ENCODE measurements at places on chromosomes 13 and 19.

DNA sequence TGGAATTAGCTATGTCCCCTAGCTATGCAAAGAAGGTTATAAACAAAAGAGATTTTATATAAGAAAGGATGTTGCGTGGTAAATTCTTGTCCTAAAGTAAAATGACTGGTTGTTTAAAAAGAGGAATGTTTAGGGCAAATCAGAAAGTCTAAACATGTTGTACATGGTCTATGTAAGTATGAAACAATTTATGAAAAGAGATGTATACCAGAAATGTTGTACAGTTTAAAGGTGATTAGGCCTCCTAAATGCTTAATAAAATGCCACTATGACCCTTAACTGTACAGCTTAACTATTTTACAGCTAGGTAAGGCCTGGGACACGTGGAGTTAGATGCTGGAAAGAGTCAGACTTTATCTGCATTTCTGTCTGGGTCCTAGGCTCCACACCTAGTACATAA, 775.9 kb upstream of the KLHL1 start:
- no peak for DNase-seq

DNA sequence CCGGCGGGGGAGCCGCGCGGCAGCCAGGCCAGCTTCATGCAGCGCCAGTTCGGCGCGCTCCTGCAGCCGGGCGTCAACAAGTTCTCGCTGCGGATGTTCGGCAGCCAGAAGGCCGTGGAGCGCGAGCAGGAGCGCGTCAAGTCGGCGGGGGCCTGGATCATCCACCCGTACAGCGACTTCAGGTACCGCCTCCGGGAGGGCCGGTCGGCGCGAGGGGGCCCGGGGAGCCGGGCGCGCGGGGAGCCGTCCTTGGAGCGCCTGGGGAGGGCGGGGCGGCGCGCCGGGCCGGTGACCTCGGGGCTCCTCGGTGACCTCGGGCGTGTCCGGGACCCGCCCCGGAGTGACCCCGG, 690 bp downstream of the HCN2 start:
- no peak for DNase-seq

- DNase-seq: no peak
Measured at GRCh38 chr13:80082396-80083080, 258.4 kb downstream of the SPRY2 start.

- DNase-seq: no peak
Measured at GRCh38 chr13:48260970-48261369, 28.0 kb downstream of the ITM2B start.

- DNase-seq: no peak
Measured at GRCh38 chr13:47114030-47114429, 217.2 kb upstream of the HTR2A start.
